ENCODE measurements at places on chromosomes 7 and 10. TPM values are rescaled to one million over a fixed set of nuclear protein-coding genes. Genes with fewer than 3 reads are reported as not detected.
A peak's percentile ranks its signal among the peaks of the same experiment; 100 is the strongest.

GRCh38 chr7:155803418-155804376, 8.6 kb downstream of the SHH start:
- no peaks in the 10 kb centered on the region for H3K27me3 ChIP-seq
- peak overlapping the region; percentile 51 for H3K4me3 ChIP-seq
- no peaks in the 10 kb centered on the region for H3K36me3 ChIP-seq

CPVL gene
- polyA plus RNA-seq, result 1.3 TPM

PLEKHS1 gene
- 0.06 TPM for polyA plus RNA-seq

DNA sequence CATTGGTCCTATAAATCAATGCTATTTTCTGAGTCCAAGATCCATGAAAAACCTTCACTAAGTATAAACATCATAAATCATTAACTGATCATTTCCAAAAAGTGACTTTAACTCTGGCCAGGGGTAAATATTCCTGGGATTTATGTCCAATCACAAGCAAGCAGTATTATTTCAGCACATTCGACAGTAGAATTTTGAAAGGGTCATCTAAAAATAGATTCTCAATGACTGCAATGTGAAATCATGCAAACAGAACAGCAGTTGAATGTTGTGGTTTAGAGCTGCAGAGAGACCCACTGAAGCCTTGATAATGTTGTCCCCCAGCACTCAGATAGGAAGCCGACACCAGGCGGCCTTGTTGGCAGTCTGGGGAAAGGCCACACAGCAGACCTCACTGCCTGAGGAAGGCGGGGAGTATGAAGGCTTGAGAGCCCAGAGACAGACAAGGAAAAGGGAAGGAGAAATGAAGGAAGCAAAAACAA, 38.1 kb downstream of the FAM107B start:
- peaks cover 70% of the 10 kb centered on the region for H3K4me1 ChIP-seq
- peak overlapping the region; percentile 84 for H3K27ac ChIP-seq
- no peaks in the 10 kb centered on the region for H3K27me3 ChIP-seq
- H3K36me3 ChIP-seq, result no peaks in the 10 kb centered on the region
- H3K4me3 ChIP-seq, result no peak overlapping the region

Data from B cell (primary cell).